ENCODE measurements at places on chromosomes 3 and 15.

- DNase-seq: no peak
These were observed 57.4 kb downstream of the CPA3 start for GRCh38 chr3:148922467-148922866.

DNA sequence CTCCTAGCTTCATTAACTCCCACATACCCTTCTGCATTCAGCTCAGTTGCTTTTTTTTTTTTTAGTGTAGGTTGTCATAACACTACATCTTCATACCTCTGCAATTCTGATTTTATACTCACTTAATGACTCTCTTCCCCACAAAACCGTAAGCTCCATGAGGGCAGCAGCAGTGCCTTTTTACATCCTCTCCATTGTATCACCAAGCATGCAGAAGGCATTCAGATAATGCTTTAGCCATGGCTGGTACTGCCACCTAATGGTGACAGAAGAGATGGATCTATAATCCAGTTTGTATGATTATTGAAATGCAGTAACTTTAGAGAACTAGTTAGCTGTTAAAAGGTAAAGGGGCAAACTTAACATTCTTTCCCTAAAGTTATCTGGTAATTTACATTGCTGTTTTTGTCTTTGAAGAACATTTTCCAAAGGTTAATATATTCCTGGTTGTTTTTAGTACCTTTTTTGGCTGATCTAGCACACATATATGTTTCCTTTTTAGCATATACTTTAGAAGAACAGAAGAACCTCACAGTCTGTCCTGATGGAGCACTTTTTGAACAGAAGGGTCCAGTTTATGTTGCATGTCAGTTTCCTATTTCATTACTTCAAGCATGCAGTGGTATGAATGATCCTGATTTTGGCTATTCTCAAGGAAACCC lies 36.8 kb downstream of the ATP1B3 start:
- DNase-seq: peak; percentile 41

DNA sequence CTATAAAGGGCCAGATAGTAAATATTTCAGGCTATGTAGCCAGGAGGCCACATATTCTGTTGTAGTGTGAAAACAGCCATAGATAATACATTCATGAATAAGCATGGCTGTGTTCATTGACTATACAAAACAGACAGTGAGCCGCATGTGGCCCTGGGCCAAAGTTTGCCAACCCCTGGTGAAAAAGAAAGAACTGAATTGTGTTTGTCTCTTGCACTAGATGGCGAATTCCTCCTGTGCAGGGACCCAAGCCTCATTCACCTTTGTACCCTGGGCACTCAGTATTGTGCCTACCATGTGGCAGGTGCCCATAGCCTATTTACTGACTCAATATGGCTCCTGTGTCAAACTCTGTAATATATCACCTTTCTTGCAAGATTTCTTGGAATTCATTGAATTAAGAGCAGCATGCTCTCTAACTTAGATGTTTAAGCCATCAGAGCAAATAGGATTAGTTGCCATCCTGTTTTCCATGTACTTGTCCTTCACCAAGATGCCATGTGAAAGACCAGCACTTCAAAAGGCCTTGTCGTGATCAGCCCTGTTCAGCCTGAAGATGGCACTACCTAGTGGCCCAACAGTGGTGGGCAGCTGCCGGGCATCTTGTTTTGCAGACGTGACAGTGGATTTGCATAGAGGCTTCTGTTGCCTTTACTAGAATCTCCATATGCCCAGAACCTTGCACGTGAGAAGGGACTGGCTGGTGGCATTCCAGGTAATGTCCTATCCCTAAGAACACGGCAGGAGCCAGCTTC lies 50.9 kb upstream of the CMTM7 start:
- no peak for DNase-seq

DNA sequence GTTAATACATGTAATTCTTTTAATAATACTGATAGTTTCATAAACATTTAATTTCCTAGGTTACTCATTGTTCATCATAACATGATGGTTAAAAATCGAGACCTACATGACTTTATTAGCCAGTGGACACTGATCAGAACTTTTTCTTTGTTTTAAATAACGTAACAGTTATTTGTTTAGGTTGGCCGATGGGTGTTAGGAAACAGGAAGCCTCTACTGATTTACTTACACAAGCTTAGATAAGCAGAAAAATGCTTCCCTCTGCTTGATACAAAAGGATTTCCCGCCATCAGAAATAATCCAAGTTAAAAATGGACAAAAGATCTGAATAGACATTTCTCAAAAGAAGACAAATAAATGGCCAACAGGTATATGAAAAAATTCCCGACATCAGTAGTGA lies 16.6 kb upstream of the APH1B start:
- DNase-seq: no peak

DNA sequence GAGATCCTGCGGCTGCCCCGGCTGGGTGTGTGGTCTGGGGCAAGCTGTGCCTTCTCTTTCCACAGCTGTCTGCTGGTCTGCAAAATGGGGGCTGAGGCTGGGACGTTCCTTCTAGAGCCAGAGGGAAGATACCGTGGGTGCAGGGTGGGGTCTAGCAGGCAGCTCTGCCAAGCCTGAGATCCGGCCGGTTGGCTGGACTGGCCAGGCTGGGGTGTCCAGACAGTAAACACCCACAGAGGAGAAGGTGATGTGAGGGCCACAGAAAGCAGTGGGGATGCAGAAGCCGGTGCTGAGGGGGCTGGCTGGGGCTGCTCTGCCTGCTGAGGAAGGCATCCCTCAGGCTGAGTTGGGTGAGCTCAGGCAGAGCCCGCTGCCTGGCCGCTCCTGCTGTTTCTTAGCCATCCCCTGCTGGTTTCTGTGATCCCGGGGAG lies 46.1 kb downstream of the FBLN2 start:
- no peak for DNase-seq

DNA sequence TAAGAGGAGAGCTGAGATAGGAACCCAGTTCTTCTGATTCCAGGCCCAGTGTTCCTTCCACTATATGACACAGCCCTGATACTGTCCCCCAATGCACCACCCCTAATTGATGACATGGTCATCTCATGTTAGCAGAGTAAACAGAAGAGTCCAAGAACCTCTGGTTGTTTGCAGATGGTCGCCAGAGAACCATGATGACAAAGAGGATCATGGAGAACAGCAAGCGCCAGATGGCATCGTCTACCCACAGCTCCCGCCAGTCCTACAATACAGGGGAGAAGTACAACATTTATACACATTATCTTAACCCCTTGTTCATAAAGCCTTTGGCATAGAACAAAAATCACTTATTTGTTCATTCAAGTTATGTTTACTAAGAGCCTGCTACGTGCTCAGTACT lies 18.5 kb upstream of the VPS39 start:
- DNase-seq: no peak

GRCh38 chr15:33894193-33894592 lies 74.1 kb upstream of the CHRM5 start:
- DNase-seq: no peak

DNA sequence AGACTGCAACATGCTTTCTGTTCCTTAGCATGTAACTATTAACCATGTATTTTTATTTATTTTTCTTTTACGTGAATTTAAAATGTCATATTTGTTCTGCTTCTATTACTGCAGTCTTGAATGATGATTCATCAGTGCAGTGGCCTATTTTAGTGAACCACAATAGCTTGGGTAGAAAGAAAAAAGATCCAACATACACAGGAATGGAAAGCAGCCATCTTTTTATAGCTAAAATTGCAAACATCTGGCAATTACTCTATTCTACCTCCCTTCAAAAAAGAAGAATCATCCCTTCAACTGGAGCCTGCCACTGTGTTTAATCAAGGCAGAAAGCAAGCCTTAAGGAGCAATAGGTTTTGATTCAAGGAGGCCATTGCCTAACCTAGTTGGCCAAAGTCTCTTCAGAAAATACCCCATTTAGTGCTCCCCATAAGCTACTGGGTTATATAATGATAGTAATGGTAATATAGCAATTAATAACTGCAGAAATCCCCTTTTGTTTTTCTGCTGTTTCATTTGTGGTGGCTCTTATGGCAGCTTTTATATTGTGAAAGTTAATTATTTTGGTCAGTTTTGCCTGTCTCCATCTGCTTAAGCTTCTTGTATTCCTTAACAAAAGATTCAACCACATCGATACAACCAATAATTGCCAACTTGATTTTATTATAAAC lies 267.3 kb downstream of the LPP start:
- DNase-seq: no peak

DNA sequence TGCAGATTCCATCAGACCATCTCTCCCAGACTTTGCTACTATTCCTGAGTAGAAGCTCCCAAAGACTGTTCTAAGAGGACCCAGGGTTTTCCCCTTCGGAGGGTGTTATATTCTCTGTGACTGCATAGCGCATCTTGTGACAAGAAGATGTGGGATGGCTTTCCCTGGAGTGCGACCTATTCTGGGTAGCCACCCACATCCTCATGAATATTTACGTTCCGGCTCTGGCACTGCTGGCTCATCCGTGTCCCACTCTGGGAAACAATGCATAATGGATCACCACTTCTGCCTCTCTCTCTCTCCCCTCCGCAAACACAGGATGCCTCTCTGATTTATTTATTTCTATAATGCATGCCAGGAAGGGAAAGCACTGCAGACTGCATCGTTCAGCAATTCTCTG lies 166.1 kb downstream of the PYDC2 start:
- DNase-seq: no peak

GRCh38 chr15:66622591-66623022 lies 56.8 kb upstream of the LCTL start:
- no peak for DNase-seq

- DNase-seq: no peak
These were observed 66.4 kb upstream of the MCTP2 start for GRCh38 chr15:94164971-94165370.

DNA sequence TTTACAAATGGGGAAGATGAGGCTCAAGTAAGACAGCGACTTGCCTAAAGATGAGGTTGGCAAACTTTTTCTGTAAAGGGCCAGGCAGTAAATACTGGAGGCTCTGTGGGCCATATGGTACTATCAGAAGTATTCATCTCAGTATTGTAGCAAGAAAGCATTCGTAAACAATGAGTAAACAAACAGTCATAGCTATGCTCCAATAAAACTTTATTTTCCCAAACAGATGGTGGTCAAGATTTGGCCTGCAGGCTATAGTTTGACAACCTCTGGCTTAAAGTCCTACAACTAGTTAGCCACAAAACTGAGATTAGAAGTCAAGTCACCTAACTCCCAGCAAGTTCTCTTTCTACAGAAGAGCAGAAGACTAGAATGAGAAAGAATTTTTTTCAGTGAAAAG lies 177.0 kb upstream of the NECTIN3 start:
- no peak for DNase-seq

- no peak for DNase-seq
These were observed 391.7 kb downstream of the EDEM1 start for GRCh38 chr3:5579139-5579602.

GRCh38 chr3:64266065-64266931 lies 41.0 kb upstream of the PRICKLE2 start:
- no peak for DNase-seq

DNA sequence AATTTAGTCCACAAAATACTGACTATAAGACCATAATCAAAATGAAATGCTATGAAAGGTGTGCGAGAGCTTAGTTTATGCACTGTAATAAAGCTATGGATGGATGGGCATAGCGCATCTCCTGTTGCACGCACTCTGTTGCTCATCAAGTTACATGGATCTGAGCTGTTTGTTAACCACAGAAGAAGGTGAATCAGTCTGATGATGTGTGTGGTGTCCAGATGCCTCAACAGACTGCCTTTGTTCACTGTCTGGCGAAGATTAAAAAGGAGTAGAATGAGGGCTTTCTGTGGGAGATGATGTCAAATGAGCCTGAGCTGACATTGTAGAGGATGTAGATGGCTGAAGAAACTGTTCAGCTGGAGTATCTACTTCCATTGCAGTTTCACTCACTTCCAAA lies 36.1 kb downstream of the NSMCE3 start:
- DNase-seq: no peak

DNA sequence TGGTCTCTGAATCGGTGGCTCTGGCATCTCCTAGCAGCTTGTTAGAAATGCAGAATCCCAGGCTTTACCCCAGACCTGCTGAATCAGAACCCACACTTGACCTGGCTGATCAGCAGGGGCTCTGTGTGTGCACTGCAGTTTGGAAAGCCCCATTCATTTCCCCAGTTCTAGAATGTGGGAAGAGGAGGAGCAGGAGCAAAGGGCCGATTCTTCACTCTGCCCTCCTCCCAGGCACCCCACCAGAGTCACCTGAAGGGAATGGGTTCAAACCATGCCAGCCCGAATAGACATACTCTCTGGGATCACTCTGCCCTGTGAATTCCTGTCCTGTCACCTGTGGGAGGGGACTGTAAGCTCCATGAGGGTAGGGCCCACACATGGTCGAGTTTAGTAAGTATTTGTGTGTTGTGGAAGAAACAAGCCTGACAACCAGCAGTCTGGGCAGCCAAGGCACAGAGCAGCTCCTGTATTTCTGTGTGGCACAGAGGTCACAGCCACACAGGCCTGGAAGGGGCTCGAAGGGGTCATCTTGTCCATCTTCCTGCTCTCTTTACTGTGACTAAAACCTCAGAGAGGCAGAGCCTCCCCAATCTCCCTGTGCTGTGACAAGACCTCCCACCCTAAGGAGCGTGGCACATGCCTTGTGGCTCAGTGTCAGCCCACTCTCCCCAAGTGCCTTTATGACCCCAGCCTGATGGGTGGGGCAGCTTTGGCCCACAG lies 29.0 kb upstream of the HHATL start:
- DNase-seq: no peak

GRCh38 chr15:93332168-93332553 lies 243.2 kb upstream of the RGMA start:
- no peak for DNase-seq

GRCh38 chr15:92091155-92091734 lies 237.7 kb downstream of the SLCO3A1 start:
- no peak for DNase-seq

- no peak for DNase-seq
These were observed 8.6 kb downstream of the VPS8 start for GRCh38 chr3:184820525-184820924.
